WTC11 (cell line): ENCODE measurements at places on chromosomes 11 and 22. TPM values are rescaled to one million over a fixed set of nuclear protein-coding genes. Genes with fewer than 3 reads are reported as not detected.

PRR33 gene
- total RNA-seq = not detected in 3 replicates

OR51E2 gene
- total RNA-seq = not detected in 3 replicates

- H3K27me3 ChIP-seq = peaks cover 4% of the 10 kb centered on the region; the same call in 1 of the 2 replicates
- no peak overlapping the region for H3K4me3 ChIP-seq
- peaks cover 14% of the 10 kb centered on the region for H3K4me1 ChIP-seq
- no peaks in the 10 kb centered on the region for H3K36me3 ChIP-seq
- DNase-seq = peak; percentile 17
- no peak overlapping the region for H3K27ac ChIP-seq
These were observed 213.7 kb downstream of the BARX2 start for GRCh38 chr11:129589190-129589860.

- H3K4me3 ChIP-seq = no peak overlapping the region
- no peaks in the 10 kb centered on the region for H3K27me3 ChIP-seq
- no peak for DNase-seq
- no peak overlapping the region for H3K27ac ChIP-seq
These were observed 192.4 kb upstream of the MPPED2 start for GRCh38 chr11:30778596-30778995.

CFAP300 gene
- 1.1 to 2.2 TPM (median 1.9 TPM) in 3 replicates for total RNA-seq

POU2AF1 gene
- 0.07 to 0.27 TPM (median 0.22 TPM) in 3 replicates for total RNA-seq

TSKU gene
- total RNA-seq = 24.0 to 30.3 TPM (median 24.4 TPM) in 3 replicates

- no peak overlapping the region for H3K27ac ChIP-seq
- H3K36me3 ChIP-seq = no peaks in the 10 kb centered on the region
- H3K4me1 ChIP-seq = peaks cover 8% of the 10 kb centered on the region
- H3K4me3 ChIP-seq = no peak overlapping the region
- no peak for DNase-seq
These were observed 34.2 kb upstream of the LMO1 start for GRCh38 chr11:8297781-8298440.

GRCh38 chr11:45948356-45948755 is 25.9 kb downstream of the LARGE2 start:
- no peaks in the 10 kb centered on the region for H3K27me3 ChIP-seq
- no peaks in the 10 kb centered on the region for H3K4me1 ChIP-seq
- H3K36me3 ChIP-seq = peaks cover 27% of the 10 kb centered on the region

GRCh38 chr11:121282386-121282785 is 10.2 kb upstream of the SC5D start:
- no peak overlapping the region for H3K27ac ChIP-seq
- no peak for DNase-seq
- H3K4me1 ChIP-seq = peaks cover 6% of the 10 kb centered on the region; the same call in 1 of the 2 replicates

DNA sequence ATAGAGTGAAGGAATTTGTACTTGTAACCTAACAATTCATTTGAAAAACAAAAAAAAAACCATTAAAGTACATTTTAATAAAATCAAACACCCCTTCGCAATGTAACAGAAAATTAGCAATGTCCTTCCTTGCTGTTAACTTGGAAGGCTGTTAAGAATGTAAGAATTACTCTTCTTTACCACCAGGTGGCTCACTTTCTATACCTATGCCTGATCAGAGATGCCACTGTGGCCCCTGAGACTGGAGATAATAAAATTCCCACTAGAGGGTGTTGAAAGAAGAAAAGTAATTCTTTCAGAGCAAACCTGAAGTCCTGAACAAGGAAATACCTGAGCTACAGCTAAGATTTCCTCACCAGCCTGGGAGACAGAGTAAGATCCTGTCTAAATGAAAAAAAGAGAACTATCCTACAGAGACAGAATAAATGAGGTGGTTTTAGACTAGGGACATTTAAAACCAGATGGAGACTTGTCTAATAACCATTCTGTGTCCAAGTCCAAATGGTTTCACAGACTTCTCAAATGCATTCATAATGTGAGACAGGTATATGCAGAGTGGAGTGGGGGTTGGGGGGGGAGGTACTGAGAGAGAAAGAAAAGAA is 1089.3 kb downstream of the FAM181B start:
- peaks cover 23% of the 10 kb centered on the region for H3K4me1 ChIP-seq
- no peak overlapping the region for H3K4me3 ChIP-seq
- peaks cover 59% of the 10 kb centered on the region for H3K27me3 ChIP-seq
- H3K27ac ChIP-seq = no peak overlapping the region
- peak; percentile 12 for DNase-seq

DNA sequence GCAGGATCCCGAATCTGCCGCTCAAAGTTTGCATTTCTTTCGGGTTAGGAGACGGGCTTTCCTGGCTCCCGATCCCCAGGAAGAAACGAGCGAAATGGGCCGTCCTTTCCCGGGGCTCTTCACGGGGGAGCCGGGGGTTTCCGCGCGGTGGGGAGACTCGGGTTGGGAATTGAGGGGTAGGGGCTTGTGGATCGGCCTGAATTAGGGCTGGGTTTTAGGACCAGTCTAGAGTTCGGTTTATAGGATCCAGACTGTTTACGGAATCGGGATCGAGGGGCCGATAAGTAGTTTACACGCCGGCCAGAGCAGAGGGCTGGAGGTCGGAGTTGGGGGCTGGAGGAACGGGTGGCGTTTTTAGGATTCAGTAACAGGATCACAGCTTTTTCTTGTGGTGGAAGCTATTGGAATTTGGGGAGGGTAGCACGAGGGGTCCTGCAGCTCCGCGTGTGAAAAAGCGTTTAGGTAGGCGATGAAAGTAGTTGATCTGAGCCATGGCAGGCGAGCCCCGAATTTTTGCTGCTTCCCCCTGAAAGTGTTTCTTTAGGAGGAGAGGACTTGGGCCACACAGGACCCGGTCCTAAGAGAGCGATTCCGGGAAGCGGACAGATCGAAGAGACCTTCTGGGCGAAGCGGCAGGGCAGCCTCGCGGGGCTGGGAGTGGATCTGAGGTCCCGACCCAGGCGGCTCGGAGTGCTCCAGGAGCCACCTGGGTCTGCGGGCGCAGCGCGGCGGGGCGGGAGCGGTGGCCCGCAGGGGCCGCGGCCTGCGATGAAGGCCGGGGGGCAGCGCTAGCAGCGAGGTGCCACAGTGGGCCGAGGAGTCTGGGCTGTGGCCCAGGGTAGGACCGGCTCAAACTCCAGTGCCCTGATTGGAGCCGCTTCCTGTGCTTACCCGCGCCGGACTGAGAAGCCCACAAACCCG is 1.6 kb downstream of the PKNOX2 start:
- no peaks in the 10 kb centered on the region; the same call in 1 of the 2 replicates for H3K36me3 ChIP-seq
- no peak overlapping the region for H3K27ac ChIP-seq
- peak overlapping the region; percentile 84 for H3K4me3 ChIP-seq
- no peak for DNase-seq
- H3K4me1 ChIP-seq = peaks cover 76% of the 10 kb centered on the region

DNA sequence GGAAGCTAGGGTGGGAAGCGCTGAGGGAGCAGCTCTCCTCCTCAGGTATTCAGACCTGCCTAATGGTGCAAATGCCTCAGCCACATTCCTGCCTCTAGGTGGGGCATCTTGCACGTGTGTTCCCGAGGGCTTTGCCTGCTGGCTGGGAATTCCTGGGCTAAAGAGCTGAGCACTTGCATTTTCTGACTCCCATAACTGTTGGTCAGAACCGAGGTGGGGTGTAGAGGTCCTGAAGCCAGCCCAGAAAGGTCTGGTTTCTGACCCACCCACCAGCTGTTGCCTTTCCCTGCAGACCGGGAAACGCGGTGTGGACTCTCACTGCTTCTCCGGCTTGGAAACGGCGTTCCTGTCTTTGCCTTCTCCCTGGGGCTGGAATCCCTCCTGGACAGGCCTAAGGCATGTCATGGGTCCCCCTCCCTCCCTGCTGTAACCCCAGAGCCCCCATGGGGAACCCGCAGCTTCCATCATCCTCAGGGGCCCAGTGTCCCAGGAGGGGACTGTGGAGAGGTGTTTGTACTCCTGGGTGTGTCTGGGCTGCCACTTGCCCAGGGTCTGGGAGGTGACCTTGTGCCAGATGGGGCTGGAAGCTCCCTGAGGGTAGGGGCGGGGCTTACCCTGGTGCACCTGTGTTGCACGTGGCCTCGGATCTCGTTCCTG is 24.0 kb upstream of the SMIM38 start:
- peaks cover 32% of the 10 kb centered on the region for H3K36me3 ChIP-seq
- peaks cover 10% of the 10 kb centered on the region for H3K4me1 ChIP-seq
- no peak overlapping the region for H3K27ac ChIP-seq
- H3K27me3 ChIP-seq = peaks cover 8% of the 10 kb centered on the region; the same call in 1 of the 2 replicates
- no peak overlapping the region for H3K4me3 ChIP-seq
- DNase-seq = peak; percentile 92

GRCh38 chr11:116990061-116990473 is 108.2 kb downstream of the SIK3 start:
- DNase-seq = no peak
- no peaks in the 10 kb centered on the region for H3K36me3 ChIP-seq
- peaks cover 64% of the 10 kb centered on the region for H3K4me1 ChIP-seq
- no peaks in the 10 kb centered on the region for H3K27me3 ChIP-seq
- peak overlapping the region; percentile 28; the same call in 1 of the 2 replicates for H3K27ac ChIP-seq

DNA sequence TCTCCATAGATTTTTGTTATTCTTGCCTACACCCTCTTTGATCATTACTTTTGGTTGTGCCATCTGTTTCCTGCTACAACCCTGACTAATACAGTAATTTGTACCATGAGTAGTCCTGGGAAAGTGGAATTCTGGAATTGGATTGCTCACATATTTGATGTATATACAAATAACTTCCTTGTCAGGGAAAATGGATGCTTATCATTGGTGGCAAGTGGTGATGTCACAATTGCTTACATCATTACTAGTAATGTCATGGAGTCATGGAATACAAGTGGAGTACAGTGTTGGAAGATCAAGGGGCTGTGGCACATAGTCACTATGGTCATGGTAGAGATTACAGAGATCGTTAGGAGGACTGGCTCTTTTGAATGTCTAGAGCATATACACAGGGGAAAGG is 24.4 kb downstream of the AASDHPPT start:
- no peak overlapping the region for H3K27ac ChIP-seq
- peaks cover 20% of the 10 kb centered on the region for H3K36me3 ChIP-seq
- no peaks in the 10 kb centered on the region for H3K27me3 ChIP-seq
- no peak for DNase-seq
- no peak overlapping the region for H3K4me3 ChIP-seq
- peaks cover 15% of the 10 kb centered on the region for H3K4me1 ChIP-seq

DNA sequence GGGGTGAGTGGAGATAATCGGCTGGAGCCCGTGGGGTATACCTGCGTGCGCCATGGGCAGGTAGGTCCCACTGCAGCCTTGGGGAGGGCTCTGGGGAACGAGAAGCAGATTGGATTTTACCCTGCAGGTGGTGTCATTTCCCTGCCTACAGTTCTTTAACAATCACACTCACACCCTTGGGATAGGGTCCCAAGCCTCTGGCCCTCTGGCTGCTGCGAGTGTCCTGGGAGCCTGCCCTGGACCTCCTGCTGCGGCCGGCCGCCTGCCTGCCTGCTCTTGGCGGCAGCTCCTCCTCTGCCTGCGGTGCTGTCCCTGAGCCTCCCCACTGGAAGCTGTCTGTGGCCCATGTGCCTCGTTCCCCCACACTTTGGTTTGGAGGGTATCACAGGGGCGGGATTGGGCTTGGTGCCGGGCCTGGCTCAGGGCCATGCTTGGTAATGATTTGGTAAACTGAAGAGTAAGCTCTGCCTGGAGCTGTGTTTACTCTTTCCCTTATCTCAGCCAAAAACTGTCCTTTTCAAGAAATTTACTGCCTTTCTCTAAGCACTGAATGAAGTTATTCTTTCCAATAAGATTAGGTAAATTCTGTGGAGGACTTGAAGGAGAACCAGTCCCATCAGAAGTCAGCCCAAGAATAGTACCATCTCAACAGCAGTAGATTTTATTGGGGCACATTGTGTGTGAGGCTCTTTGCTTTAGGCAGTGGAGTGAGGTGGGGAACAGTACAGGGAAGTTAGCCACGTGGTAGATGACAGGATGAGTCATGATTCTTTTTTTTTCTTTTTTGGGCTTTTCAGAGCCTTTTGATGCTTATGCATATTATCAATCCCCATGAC is 53.7 kb downstream of the TBC1D22A start:
- no peak for DNase-seq
- peaks cover 18% of the 10 kb centered on the region for H3K36me3 ChIP-seq
- no peak overlapping the region for H3K4me3 ChIP-seq
- H3K27ac ChIP-seq = no peak overlapping the region
- H3K4me1 ChIP-seq = peaks cover 4% of the 10 kb centered on the region; the same call in 1 of the 2 replicates
